Kidney epithelial cell (primary cell): ENCODE measurements at places on chromosomes 2 and 18. TPM values are rescaled to one million over a fixed set of nuclear protein-coding genes. Genes with fewer than 3 reads are reported as not detected.

Gene ABHD1
- total RNA-seq = not detected in 2 replicates

Gene ITSN2
- total RNA-seq = 23.0 and 39.1 TPM in 2 replicates

Gene SLC11A1
- total RNA-seq = 0.21 TPM in 1 of 2 replicates, not detected in the other

Gene DAW1
- total RNA-seq = not detected in 2 replicates

Gene C2orf66
- 0.13 TPM in 1 of 2 replicates, not detected in the other for total RNA-seq

Gene TUBA4B
- not detected in 2 replicates for total RNA-seq

Gene STARD6
- not detected in 2 replicates for total RNA-seq
